ENCODE measurements at places on chromosomes 16 and 17.

DNA sequence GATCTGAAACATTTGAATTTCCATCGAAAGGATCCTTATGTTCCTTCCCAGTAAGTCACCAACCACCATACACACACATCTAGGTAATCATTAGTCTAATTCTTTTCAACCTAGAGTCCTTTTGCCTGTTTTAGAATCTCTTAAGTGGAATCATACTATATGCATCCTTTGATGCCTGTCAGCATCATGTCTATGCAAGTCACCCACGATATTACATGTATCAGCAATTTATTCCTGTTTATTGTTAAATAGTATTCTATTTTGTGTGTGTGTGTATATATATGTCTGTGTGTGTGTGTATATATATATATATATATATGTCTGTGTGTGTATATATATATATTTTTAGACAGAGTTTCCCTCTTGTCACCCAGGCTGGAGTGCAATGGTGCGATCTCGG is 78.9 kb upstream of the RPH3AL start:
- no peak for DNase-seq

- DNase-seq = no peak
Observed at GRCh38 chr16:12239226-12239625, 262.7 kb downstream of the SNX29 start.

- DNase-seq = peak; percentile 74
Observed at GRCh38 chr17:57892146-57892819, 42.4 kb upstream of the MRPS23 start.

DNA sequence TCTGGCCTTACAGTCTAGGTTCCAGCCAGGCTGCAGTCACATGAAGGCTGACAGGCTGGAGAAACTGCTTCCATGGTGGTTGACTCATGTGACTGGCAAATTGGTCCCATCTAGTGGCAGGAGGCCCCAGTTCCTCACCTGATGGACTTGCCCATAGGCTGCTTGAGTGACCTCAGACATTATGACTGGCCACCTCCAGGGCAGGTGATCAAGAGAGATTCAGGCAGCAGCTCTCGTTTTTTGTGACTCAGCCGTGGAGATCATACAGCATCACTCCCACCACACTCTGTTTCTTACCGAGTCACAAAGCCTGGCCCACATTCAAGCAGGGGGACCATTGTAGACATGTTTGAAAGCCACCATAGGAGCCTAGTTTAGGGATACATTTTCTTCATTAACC is 34.5 kb downstream of the SIAH1 start:
- DNase-seq = no peak

- DNase-seq = no peak
Observed at GRCh38 chr16:49484451-49484849, 110.8 kb downstream of the C16orf78 start.

DNA sequence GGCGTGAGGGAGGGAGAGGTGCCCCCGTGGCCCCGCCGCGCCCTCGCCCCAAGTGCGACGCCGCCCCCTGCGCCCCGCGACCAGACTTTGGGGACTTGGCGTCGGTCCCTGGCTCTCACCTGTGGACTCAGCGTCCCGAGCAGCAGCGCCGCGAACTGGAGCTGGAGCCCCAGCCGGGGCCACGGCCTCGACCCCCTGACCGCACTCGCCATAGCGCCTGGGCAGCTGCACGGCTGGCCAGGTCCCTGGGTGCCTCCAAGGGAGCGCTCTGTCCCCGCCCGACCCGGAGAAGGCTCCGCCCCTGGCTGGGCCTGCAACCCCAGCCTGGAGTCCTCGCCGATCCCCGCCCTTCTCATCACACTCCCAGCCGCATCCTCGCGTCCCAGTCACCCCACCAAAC is at the start of gene ERN2:
TSS of gene ERN2 (minus strand) at position 247 of the 400 bp plus-strand sequence. CDS start at position 212, 35 bp downstream.
- no peak for DNase-seq

GRCh38 chr16:23597003-23597756 is 1.1 kb upstream of the NDUFAB1 start:
- no peak for DNase-seq

DNA sequence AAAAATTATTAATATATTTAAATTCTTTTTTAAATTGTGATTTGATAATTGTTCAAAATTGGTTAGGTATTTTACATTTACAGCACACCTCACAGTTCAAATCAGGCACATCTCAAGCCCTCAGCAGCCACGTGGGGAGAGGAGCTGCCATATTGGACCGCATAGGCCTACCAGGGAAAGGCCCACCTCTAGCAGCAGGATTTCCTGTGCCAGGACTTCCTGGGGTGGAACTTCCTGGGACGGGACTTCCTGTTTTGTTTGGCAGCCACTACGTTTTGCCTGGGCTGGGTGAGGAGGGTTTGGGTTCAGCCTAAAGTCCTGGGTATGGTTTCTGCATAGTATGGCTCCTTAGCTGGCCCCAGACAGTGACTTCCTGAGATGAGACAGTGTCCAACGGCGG is 298.5 kb upstream of the FOXF1 start:
- DNase-seq = no peak

GRCh38 chr16:84144859-84145639 is at the start of the genes DNAAF1 and HSDL1:
Gene DNAAF1, plus strand, starts transcription at chr16:84145308. Its CDS starts 133 bp downstream, at chr16:84145441.
Gene HSDL1, minus strand, starts transcription at chr16:84145177. Its CDS starts 13,856 bp downstream, at chr16:84131321.
- DNase-seq = peak; percentile 90

All from SHP77 (cell line).